Stimulated activated CD8-positive, alpha-beta memory T cell treated with anti-CD3 and anti-CD28 coated beads, Interleukin-15, amount 100 ng/mL, for 24 hours (primary cell): ENCODE measurements at places on chromosomes 3 and 15.

DNA sequence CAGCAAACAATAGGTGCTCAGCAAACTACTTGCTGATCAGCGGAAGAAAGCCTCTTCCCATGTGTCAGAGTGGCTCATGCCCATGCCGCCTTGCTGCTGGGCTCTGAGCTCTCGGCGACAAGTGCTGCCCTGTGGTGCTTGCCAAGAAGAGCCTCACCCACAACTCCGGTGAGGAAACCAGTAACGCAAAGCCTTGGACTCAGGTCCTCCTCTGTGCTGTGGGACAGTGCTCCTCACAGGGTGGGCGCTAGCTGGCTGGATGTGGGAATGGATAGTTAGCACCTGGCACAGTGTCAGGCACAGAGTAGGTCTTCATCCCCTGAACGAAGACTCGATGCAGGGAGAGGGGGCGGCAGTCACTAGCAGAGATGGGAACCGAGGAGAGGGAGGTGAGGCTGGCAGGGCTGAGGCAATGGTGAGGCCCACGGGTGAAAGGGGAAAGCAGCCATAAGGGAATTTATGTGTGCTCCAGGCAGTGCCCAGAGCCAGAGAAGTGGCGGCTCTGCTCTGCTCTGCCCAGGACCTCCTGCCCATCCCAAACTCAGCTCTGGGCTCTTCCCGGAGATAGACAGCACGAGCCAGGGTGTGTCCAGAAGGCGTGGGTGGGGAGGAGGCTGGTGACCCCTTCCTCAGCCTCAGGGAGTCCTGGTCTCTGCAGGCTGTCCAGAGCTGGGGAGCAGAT is 55.7 kb downstream of the IQSEC1 start:
- DNase-seq, result no peak

GRCh38 chr15:68447976-68448755 is 16.2 kb upstream of the ITGA11 start:
- DNase-seq, result no peak

GRCh38 chr3:189580190-189580589 is 51.0 kb upstream of the TP63 start:
- DNase-seq, result no peak

GRCh38 chr3:20222274-20222673 is 36.3 kb upstream of the SGO1 start:
- DNase-seq, result no peak

DNA sequence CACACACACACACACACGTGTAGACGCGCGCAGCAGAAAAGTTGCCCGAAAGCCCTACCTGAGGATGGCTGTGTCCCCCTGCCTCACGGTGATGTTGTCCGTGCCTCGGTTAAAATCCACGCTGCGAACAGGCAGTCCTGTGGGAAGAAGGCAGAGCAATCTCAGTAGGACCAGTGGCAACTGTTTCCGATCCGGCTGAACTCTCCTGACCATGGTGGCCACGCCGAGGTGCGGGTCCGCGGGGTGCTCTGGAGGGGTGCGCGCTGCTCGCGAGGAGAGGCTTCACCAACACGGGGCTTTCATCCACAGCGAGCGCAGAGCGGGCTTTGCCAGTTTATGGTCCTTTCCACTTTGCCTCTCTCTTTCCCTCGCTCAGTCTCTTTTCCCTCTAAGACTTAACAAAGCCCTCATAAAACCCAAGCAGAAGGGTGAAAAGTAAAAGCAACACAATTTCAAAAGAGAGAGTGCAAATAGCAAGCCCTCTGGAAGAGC is 422 bp downstream of the LSAMP start:
- no peak for DNase-seq

DNA sequence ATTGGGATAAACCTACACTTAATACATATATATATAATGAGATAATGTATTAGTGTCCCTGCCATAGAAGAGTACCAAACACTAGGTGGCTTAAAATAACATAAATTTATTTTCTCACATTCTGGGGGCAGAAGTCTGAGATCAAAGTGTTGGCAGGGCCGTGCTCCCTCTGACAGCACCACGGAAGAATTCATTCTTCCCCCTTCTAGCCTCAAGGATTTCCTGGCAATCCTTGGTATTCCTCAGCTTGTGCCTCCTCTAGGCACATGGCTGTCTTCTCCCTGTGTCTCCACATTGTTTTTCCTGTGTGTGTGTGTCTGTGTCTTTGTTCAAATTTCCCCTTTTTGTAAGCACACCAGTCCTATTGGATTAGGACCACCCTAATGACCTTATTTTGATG is 115.2 kb upstream of the AGBL1 start:
- DNase-seq, result no peak

- DNase-seq, result no peak
Measured at GRCh38 chr3:183013856-183014255, 33.5 kb upstream of the DCUN1D1 start.

DNA sequence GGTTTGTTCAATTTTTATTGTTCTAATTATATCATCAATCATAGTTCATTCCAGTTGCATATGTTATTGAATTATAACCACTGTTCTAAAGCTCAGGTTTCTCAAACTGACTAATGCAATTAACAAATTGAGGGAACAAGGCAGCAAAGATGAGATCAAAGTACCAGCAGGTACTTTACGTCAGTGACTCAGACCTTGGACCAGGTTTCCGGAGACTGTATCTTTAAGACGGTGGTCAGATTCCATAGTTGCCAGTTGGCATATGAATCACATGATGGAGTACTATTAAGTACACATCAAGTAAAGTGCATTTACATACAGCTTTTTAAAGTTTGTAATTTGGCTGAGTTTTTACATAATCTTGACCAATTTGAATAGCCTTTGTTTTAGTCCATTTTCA is 583.6 kb upstream of the ROBO2 start:
- DNase-seq, result no peak

- no peak for DNase-seq
Measured at GRCh38 chr15:64205202-64205601, 42.4 kb upstream of the PPIB start.

GRCh38 chr3:181847276-181847675 is 135.6 kb downstream of the SOX2 start:
- DNase-seq, result no peak

GRCh38 chr3:116966649-116967048 is 257.1 kb downstream of the TUSC7 start:
- no peak for DNase-seq
